ENCODE measurements at places on chromosomes 6 and 20.

DNA sequence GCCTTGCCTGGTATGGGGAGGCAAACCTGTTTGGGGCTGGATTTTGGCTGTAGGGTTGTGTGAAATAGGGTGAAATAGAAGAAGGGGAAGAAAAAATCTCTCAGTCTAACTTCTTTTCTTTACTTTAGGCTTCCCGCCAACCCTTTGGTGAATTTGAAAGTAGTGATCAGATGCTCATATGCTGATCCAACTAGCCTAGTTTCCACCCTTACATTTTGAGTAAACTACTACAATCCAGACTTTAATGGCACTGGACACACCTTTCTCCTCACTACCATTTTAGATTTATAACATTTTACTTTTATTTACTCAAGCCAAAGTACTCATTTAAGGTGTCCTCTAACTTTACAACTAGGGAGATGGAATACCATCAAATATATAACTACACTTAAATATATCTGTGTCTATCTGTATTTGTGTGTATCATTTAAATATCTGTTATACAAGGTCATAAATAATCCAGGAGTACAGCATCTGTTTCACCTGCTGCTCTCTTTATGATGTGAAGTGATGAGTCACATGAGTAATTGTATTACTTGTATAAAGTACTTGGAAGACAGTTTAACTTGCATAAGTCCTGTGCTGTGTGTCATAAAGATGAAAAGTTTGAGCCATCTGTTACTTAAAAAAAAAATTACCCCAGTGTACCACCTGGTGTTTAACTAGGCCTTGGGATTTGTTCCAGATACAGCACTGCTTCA lies 172.1 kb downstream of the CDKAL1 start:
- no peak for DNase-seq

GRCh38 chr6:148709577-148709976 lies 37.3 kb upstream of the UST start:
- no peak for DNase-seq

DNA sequence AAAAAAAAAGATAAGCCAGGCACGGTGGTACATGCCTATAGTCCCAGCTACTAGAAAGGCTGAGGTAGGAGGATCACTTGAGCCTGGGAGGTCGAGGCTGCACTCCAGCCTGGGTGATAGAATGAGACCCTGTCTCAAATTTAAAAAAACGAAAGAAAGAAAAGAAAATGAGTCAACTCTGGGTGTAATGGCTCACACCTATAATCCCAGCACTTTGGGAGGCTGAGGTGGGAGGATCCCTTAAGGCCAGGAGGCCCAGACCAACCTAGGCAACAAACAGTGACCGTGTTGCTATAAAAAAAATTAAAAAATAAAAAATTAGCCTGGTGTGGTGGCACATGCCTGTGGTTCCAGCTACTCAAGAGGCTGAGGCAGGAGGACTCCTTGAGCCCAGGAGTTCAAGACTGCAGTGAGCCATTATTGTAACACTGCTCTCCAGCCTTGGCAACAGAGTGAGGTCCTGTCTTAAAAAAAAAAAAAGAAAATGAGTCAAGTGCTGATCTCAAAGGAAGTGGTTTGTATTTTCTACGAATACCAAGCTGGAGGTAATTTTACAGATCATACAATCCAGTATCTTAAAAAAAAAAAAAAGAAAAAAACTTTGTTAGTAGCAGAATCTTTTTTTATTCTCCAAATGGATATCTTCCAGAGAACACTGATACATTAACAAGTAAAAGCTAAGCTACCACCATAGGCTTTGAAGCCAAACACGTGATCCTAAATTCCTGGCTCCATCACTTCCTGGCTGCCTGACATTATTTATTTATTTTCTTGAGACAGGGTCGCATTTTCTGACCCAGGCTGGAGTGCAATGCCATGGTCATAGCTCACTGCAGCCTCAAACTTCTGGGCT lies 5.7 kb downstream of the COMMD7 start:
- DNase-seq = no peak

DNA sequence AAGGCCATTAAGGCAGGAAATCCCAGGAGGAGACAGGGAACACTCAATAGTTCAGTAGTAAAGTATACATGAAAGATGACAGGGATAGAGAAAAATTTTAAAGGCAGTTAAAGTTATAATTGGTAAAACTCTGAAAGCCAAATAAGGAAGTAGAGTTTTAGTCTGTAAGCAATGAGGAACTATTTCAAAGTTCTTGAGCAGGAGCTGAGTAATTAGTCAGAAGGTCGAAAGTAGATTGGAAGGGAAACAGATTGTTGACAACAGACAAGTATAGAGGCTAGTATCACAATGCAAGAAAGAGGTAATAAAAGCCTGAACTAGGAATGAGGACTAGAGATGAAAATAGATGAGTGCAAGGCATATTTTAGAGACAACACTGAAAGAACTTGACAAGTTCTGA lies 150.3 kb downstream of the CDK19 start:
- DNase-seq = no peak

DNA sequence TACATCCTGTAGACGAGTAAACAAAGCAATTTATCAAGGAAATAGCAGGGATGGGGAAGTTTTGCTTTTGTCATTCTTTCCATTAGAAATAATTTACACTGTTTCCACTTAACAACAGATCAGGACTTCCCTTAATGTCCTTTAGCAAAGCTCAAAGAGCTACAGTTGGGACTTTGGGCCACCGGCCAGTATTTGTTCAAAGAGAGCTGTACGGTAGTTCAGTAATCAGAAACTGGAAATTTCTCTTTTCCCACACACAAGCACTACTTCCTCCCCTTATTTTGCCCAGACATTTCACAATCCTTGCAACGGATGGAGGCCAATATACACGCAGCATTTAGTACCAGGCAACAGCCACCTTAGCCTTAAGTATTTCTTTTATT lies 12.1 kb upstream of the HINT3 start:
- peak; percentile 47 for DNase-seq

DNA sequence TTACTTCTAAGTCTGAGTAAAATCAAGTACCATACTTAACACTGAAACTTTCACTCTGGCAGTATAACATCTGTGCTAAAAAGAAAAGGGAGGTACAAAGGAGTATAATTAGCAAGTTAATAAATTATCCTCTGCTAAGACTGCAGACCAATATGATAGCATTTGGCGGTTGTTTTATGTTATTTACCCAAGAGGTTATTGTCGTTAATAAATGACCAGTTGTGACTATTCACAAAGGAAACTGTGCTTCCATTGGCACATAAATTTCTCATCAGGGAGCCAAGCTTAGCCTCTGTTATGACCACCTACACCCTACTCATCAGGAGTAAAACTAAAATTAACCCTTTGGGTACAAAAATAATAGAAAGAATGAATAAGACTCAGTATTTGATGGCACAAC lies 86.5 kb downstream of the CRYBG1 start:
- DNase-seq = no peak

DNA sequence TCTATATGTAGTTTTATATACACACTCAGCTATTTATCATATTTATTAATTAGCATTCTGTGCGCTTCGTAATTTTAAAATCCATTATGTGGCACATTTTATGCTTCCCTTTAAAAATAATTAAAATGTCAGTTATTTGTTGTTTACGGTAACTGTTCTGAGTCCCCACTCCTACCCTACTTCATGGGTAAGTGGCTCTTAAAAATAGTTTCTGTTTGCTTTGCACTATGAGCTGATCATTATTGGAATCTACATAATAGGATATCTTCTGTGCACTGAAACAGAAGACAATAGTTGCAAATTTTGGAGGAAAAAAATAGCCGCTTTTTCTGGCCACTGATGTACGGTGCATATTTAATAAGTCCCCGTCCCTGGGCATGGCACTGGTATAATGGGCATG lies 25.2 kb downstream of the LCA5 start:
- no peak for DNase-seq

DNA sequence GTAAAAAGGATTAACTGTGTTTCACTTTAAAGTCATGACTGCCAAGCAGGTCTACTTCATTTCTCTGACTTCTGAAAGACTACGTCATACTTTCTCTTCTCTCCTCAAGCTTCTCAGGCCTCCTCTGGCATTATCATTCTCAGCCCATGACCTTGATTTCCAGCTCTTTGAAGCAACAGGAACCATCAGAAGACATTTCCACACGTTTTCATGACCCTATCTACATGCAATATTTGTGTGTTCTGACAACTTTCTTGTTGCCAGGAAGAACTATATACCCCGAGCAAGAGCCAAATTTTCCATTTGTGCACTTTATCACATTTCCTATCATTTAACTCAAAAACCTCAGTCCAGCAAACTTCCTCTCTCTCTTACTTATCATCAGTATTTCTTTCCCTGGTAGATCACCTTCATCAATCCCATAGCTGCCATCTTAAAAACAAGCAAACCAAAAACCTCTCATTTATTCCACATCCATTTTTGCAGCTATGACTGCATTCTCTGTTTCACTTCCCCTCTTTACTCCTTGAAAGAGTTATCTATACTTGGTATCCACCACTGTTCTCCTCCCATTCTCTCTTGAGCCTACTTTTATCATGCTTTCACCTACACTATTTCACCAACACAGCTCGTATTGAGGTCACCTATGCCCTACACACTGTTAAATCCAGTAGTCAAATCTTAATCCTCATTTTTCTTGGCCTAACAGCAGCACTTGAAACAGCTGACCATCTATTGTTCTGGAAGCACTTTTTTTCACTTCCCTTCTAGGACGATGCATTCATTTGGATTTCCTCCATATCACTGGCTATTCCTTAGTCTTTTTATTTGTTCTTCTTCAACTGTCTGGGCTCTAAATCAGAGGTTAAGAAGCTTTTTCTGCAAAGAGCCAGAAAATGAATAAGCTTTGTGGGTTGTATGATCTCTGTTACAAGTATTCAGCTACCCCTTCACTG lies 47.1 kb downstream of the STX7 start:
- DNase-seq = no peak

GRCh38 chr20:23254034-23254433 lies 96.6 kb upstream of the NXT1 start:
- no peak for DNase-seq

GRCh38 chr6:45663251-45664221 lies 285.8 kb upstream of the SUPT3H start:
- no peak for DNase-seq

DNA sequence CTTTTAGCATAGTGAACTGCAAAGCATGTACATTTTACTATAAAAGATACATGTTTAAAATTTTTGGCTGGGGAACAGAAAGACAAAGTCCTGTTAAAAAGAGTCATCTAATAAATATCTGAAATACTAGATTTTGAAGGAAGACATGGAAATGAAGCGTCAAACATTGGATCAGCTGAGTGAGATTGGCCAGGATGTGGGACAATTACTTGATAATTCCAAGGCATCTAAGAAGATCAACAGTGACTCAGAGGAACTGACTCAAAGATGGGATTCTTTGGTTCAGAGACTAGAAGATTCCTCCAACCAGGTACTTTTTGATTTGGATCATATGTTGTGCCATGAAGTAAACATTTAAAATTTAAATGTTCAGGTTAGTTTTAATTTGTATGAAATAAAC lies 162.3 kb downstream of the UTRN start:
- peak; percentile 32 for DNase-seq

DNA sequence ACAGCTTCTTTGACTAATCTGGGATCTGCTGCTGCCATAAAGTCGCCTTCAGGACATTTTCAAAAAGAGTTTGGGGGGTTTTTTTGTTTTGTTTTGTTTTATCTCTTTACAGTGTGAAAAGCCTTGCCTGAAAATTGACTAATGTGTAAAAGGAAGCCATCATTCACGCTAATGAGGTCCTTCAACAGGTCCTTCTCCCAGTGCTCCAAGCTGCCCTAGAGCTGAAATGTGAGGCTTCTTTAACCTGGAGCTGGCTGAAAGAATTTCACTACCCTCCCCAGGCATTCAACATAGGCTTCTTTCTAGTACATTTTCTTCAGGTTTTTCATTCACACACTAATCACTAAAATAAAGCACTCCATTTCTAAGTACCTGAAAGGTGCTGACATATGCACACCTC lies 145.1 kb upstream of the PRDM1 start:
- no peak for DNase-seq

- DNase-seq = no peak
Observed at GRCh38 chr6:169738204-169738975, 13.0 kb downstream of the DYNLT2 start.

DNA sequence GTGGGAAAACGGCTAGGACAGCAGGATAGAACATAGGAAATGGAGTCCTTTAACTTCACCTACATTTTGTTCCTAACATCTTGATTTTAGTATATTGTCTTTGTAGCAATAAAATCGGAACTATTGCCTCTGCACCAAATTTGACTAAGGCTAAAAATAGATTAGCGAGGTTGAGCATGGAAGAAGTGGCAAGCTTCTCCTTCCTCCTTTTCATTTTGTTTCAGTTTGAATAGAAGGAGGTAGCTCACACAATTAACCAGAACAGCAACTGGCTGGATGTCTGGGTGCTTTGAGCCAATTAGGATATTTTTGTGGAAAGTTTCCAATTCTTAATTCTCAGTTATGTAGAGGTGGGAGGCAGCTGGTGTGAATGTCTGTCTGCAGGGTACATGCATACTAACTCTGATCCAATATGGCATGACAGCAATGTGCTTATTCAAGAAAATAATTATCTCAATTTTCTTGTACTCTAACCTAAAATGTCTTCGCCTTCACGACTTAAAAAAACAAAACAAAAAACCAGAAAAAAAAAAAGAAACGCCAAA lies 3.1 kb upstream of the HECA start:
- no peak for DNase-seq

GRCh38 chr20:32580970-32581838 lies 3.9 kb downstream of the NOL4L start:
- DNase-seq = no peak

GRCh38 chr20:61958773-61959700 lies 106.6 kb downstream of the TAF4 start:
- no peak for DNase-seq

GRCh38 chr20:57524511-57525176 lies at the start of gene CTCFL:
Gene CTCFL, minus strand, starts transcription at chr20:57525140. Its CDS starts 935 bp downstream, at chr20:57524205.
- DNase-seq = no peak

- no peak for DNase-seq
Observed at GRCh38 chr6:135750081-135750480, 101.4 kb upstream of the PDE7B start.

- no peak for DNase-seq
Observed at GRCh38 chr20:15814911-15815310, 758.3 kb downstream of the KIF16B start.

DNA sequence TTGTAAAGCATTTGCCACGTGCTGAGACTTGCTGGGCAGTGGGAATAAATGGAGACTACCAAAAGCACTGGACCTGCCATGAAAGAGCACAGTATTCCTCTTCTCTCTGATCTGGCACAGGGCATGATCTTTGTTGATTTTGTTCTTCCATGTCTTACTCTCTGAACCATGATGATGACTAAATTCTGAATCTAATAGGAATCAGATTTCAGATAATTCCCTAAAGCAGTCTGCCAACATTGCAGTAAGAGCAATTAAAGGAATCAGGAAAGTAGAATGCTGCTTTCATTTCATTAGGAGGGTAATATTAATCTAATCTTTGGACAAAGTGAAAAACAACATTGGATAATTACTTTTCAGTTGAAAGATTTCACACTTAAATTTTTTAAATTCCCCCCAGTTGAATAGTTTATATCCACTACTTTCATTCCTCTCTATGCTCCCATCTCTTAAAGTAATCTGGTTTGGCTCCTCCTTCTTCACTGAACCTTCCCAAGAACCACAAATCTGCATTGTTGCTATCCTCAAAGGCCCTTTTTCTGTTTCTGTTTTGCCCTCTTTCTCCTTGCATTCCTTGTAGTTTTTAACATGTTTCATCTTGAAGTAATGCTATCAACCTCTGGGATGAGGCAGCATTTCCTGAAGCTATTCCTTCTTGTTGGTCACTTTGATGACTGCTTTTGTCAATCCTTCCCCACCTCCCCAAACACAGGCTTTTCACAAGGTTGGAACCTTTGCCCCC lies 243.2 kb upstream of the TENT5A start:
- DNase-seq = no peak
